ENCODE measurements at places on chromosomes 1 and 21.

GRCh38 chr1:31063631-31064030 lies 1.9 kb downstream of the PUM1 start:
- no peak for DNase-seq

- no peak for DNase-seq
These were observed 16.6 kb downstream of the AK4 start for GRCh38 chr1:65164633-65165032.

DNA sequence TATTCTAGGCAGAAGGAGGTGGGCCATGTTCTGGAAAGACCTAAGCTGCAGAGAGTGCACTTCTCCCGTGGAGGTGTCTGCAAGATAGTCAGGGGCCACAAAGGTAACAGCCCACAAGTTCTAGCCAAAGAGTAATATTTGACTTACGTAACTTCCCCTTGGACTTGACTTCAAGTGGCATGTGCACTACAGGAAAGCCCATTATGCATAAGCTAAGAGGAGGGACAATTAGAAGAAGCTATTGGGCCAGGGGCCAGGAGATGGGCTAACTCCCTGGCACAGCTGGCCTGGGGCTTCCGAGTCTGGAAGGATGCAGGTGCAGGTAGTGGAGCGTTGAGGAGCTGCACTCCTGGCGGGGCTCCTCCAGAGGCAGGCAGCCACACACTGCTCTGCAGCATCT lies 58.3 kb downstream of the ERG start:
- no peak for DNase-seq

- DNase-seq: no peak
These were observed 13.1 kb downstream of the IQGAP3 start for GRCh38 chr1:156559086-156559796.

DNA sequence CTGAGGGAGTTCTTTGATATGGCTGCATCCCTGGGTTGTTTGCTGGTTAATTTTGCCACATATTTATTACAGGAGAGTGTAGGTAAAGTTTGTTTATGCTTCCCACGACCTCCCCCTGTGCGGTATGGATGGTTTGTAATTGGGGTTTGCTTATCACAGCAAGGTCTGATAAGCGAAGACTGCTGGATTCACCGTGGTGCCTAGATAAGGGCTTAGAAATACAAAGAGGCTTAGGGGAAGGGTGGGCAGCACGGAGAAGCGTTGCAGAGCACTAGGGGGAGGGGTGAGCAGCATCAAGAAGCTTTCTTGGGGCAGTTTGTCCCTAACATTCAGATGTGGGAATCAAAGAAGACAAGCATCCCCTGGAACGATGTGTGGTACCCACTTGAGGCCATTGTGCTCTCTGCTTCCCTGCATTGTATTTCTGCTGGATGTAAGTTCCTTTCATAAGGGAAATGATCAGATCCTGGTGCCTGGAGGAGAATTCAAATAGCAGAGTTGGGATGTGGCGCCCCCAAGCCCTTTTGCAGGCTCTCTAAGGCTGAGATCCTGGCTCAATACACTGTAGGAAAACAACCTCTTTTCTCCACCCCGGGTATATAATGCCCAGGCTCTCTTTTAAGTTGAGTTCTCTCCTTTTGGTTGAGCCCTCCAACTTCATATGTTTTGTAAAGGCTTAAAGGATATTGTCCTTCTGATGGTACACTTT lies 598.1 kb upstream of the ADGRL4 start:
- no peak for DNase-seq

GRCh38 chr1:96820671-96821070 lies 99.1 kb downstream of the PTBP2 start:
- DNase-seq: no peak

DNA sequence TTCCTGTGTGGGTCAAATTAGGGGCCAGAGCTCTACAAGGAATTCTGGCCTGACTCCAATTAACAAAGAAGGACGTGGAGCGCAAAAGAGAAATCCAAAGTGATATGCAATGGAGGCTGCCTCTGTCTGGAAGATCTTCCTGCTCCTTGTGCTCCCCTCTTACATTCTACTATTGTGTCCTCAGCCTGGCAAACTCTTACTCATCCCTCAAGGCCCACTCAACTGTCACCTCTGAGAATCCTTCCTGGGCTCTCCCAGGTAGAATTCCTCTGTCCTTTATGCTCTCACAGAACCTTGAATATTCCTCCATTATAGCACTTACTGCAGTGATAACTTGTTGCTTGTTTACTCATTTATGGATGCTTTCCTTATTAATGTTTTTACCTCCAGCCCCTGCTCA lies 31.4 kb downstream of the KCNC4 start:
- no peak for DNase-seq

DNA sequence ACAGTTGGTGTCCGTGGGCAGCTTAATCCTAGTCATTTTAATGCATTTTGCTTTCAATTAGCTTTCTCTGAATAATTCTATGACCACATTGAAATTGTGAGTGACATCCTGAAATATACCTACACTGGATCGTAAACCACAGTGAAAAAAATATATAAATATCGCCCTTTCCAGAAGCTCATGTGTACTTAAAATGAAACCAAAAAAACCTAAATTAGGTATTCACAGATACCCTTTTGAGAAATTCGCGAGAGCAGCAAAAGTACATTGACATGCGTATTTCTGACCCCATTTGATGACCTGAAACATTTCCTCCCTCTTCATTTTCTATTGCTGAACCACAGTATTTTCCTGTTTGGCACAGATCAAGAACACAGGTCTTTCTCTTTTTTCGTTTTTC lies 253.8 kb downstream of the LTN1 start:
- no peak for DNase-seq

DNA sequence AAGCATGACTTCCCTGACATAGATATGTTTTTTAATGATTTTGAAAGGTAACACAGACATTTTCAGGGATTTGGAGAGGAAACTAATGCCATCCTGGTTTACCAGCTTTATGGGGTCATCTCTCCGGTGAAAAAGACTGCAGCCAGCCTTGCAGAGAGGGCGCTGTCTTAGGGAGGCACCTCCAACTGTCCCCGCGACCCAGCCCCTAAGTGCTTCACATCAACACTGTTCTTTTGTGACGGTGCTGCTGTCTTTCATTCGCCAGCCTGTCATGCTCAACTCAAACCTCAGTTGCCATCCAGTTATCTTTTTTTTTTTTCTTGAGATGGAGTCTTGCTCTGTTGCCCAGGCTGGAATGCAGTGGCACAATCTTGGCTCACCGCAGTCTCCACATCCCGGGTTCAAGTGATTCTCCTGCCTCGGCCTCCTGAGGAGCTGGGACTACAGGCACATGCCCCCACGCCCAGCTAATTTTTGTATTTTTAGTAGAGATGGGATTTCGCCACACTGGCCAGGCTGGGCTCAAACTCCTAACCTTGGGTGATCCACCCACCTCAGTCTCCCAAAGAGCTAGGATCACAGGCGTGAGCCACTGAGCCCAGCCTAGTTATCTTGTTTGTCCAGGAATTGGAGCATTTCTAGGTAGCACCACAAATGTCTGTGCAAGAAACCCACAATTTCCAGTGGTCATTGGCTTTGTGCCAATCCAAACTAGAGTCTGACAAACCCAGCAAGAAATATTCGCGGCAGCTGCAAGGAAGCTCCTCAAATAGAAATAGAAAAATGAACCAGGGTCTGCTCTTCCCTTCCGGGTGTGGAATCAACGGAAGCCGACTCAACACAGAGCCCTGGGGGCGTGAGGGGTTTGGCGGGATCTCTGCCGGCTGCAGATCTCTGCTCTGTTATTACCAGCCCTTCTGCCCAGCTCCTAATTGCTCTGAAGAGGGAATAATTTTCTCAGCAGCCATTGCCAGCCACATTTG lies 24.2 kb downstream of the PDE9A start:
- no peak for DNase-seq

- DNase-seq: no peak
These were observed 11.3 kb downstream of the NIPAL3 start for GRCh38 chr1:24426744-24427544.

Measured in activated naive CD4-positive, alpha-beta T cell (primary cell).